Suprapubic skin (tissue), 4 donors: ENCODE measurements at places on chromosomes 2 and 18.

GRCh38 chr2:95388091-95388692, 14.3 kb upstream of the FAHD2A start:
- no peak for DNase-seq

DNA sequence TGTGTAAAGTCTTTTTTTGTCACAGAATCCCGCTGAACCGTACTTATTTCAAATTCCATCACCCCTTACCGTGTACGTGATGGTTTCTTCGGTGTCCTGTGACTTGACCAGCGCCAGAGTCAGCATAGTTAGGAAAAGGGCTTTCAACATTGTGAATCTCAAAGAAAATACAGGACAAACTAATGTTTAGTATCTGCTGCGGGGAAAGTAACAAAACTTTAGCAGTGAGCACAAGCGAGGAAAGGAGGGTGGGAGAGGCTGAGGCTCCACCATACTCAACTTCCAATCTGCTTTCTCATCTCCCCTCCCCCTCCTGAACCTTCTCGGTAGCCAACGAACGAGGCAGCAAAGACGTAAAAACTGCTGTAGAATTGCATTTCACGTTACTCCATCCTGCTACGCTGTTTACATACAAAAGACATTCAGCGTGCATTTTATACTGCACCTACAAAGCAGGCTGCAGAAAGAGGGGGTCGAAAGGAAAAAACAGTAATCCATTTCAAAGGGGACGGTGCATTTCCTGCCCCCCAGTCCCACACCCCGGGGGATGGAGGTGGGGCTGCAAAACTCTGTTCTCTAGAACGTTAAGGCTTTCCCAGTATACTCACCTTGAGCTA, 1.2 kb downstream of the EFEMP1 start:
- no peak for DNase-seq

- DNase-seq = no peak
Measured at GRCh38 chr2:211766689-211767088, 771.9 kb downstream of the ERBB4 start.

- no peak for DNase-seq
Measured at GRCh38 chr2:219634171-219634940, 6.9 kb downstream of the SLC4A3 start.
